A549 (cell line): ENCODE measurements at places on chromosomes 5 and 9. TPM values are rescaled to one million over a fixed set of nuclear protein-coding genes. Genes with fewer than 3 reads are reported as not detected.

Gene CDHR2
- polyA plus RNA-seq = not detected in 3 replicates

- no peak for DNase-seq
Observed at GRCh38 chr5:177087398-177088005, 787 bp downstream of the FGFR4 start.

- DNase-seq = no peak
Observed at GRCh38 chr5:51731421-51732029, 348.3 kb downstream of the ISL1 start.

Gene ZNF366
- polyA plus RNA-seq = not detected in 3 replicates
